Left renal cortex interstitium (tissue), 4 donors: ENCODE measurements at places on chromosomes 12 and 14. TPM values are rescaled to one million over a fixed set of nuclear protein-coding genes. Genes with fewer than 3 reads are reported as not detected.

- no peak for DNase-seq
Observed at GRCh38 chr14:103334644-103335622, 896 bp downstream of the EIF5 start.

The GUCY2C gene
- polyA plus RNA-seq = 0.57 TPM

- no peak for DNase-seq
Observed at GRCh38 chr14:31340297-31341063, 79.9 kb downstream of the HEATR5A start.

The FAM90A1 gene
- polyA plus RNA-seq = 2.2 TPM

- DNase-seq = no peak
Observed at GRCh38 chr12:25058658-25059058, 109.8 kb upstream of the BCAT1 start.

The JDP2 gene
- polyA plus RNA-seq = 21.6 TPM

DNA sequence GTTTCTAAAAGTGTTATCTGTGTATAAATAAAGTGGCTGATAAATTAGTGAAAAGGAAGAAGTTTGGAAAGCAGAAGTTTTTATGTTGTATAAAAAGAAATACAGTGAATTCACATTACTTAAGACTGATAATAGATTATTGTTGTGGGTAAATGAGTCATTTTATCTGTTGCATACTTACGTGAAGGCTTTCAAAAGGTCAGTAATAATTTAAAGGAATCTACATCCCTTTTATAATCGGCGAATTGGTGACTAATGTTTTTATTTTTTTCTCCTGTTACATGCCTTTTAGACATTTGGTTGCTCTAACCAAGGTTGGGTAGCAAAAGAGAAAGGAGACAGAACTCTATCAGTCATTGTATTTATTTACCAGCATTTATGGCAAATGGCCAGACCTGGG lies 155.9 kb downstream of the SLC41A2 start:
- no peak for DNase-seq

GRCh38 chr12:112839386-112839972 lies 47.9 kb downstream of the RPH3A start:
- DNase-seq = no peak

- no peak for DNase-seq
Observed at GRCh38 chr12:13603953-13604352, 377.4 kb downstream of the GRIN2B start.
